ENCODE measurements at places on chromosomes 12 and 14.

DNA sequence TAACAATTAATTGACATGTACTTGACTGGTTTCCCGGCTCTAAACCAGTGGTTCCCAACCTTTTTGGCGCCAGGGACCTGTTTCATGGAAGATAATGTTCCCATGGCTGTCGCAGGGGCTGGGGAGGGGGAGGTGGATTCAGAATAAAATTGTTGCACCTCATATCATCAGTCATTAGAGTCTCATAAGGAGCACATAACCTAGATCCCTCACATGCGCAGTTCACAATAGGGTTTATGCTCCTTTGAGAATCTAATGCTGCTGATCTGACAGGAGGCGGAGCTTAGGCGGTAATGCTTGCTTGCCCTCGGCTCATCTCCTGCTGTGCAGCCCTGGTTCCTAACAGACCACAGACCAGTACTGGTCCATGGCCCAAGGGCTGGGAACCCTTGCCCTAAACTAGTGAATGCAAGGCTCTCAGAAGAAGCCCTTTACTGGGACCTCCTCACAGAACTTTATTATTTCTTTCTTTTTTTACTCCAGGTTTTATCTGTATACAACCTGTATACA lies 86.4 kb upstream of the SINHCAF start:
- no peak for DNase-seq

DNA sequence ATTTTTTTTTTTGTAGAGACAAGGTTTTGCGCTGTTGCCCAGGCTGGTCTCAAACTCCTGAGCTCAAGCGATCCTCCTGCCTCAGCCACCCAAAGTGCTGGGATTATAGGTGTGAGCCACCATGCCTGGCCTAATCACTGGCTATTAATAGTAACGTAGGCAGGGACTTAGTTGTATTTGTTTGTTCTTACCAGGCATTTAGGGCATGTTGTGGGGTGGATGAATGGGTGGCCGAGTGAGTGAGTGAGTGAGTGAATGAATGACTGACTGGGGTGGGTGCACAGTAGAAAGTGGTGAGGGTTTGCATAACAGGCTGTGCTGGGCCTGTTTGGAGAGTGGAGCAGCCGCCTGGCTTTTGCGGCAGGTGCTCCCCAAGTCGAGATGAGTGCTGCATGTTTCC lies 87.0 kb downstream of the FOXN4 start:
- no peak for DNase-seq

DNA sequence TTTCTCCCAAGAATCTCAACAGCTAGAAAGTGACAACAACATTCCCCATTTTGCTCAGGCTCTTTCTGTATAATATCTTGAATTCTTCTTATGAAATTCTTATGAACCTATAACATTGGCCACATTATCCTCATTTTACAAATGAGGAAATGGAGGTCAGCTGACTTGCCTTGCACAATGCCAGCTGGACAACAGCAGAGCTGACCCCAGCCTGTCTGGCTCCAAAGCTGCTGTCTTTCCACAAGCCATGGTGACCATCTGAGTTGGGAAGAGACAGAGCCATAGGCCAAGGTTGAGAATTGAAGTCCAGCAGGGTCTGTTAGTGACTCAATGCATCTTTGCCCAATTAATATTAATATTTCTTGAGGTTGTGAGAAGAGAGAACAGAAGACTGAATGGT lies 87.3 kb downstream of the KSR2 start:
- no peak for DNase-seq

GRCh38 chr14:52342849-52343596 lies 28.9 kb downstream of the PTGER2 start:
- DNase-seq = no peak

DNA sequence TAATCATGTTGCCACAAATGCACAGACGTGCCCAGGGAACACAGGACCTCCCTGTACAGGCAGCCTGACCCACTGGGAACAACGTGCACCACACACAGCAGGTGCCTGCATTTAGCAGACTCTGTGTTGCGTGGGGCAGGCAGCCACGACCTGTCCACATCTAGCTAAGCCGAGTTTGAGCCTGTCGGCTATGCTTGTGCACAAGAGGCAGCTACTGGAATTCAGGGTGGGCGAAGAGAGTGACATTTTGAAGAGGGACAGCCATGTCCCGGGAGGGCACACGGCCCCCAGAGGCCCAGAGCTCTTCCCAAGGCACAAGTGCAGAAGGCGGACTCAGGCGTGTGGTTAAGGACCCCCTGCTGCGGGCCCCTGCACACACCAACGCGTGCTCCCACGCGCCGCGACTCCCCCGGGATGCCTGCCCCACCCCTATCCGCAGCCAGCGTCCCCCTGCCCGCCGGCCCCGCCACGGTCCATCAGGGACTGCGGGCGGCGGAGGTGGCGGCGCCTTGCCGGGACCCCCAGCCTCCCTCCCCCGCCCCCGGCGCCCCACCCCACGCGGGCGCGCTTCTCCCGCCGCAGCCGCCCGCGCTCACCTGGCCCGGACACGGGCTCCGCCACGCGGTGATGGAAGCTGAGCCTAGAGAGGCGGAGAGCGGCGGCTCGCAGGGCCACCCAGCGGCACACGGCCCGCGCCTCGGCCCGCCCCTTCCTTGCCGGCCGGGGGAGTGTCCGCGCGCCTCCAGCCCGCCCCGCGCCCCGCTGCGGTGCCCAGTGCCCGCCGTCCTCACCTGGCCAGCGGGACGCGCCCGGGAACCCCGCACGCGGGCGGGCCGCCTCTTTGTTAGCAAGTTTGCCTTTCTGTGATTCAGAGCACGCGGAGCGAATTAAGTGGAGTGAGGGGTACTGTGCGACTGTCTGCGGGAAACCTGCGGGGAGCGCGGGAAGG lies 125.3 kb upstream of the PRMT8 start:
- DNase-seq = no peak

- no peak for DNase-seq
Measured at GRCh38 chr12:13167226-13167625, 29.3 kb upstream of the EMP1 start.
